ENCODE measurements at places on chromosomes 7 and 10.
A peak's percentile ranks its signal among the peaks of the same experiment; 100 is the strongest.

DNA sequence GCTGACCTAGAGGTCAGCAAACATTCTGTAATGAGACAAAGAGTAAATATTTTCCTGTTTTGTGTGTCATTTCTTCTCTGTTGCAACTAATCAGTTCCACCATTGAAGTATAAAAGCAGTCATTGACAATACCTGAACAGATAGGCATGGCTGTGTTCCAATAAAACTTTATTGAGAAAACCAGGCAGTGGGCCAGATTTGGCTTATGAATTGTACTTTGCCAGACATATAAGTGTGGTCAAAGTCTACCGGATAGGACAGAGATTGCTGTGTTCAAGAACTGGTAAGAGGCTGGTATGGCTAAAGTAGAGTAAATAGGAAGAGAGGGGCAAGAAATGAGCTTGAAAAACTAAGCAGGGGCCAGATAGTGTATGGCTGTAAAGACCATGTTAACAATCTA, 38.3 kb upstream of the TAC1 start:
- no peak for DNase-seq

DNA sequence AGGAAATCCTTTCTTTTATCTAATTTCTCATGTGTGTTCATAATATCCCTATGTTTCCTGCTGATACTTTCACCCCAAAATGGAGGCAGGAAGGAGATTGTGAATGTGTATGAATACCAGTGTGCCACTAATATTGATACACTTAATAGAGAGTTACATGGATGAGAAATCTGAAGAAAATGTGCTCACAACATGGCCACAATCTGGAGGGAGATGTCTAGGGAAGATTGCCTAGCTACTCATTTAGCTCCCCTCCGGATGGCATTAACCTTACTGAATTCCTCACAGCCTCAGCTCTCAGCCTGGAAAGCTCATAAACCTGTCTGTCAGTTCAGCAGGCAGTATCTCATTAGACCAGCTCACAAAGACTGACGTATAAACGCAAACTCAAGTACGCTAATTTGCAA, 23.4 kb upstream of the DMTF1 start:
- DNase-seq: no peak

GRCh38 chr10:81027706-81028105, 490.0 kb downstream of the SH2D4B start:
- no peak for DNase-seq

DNA sequence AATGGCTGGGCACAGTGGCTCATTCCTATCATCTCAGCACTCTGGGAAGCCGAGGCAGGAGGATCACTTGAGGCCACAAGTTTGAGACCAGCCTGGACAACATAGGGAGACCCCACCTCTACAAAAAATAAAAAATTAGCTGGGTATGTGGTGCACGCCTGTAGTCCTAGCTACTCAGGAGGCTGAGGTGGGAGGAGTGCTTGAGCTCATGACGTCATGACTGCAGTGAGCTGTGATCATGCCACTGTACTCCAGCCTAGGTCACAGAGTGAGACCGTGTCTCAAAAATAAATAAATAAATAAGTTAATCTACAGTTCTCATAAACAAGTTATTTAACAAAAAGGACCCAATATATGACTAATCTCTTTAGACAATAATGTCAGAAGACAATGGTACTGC, 76.2 kb downstream of the TPK1 start:
- no peak for DNase-seq

- no peak for DNase-seq
Observed at GRCh38 chr7:119826547-119826946, 446.4 kb upstream of the KCND2 start.

- peak; percentile 95 for DNase-seq
Observed at GRCh38 chr10:34967335-34967880, 122.7 kb downstream of the CUL2 start.

GRCh38 chr7:124032369-124033094, at the start of gene TMEM229A:
TSS of gene TMEM229A (minus strand) at chr7:124033067. CDS start at chr7:124033003, 64 bp downstream.
- DNase-seq: peak; percentile 67

GRCh38 chr7:127892488-127893314, 138.5 kb downstream of the LRRC4 start:
- DNase-seq: peak; percentile 52

DNA sequence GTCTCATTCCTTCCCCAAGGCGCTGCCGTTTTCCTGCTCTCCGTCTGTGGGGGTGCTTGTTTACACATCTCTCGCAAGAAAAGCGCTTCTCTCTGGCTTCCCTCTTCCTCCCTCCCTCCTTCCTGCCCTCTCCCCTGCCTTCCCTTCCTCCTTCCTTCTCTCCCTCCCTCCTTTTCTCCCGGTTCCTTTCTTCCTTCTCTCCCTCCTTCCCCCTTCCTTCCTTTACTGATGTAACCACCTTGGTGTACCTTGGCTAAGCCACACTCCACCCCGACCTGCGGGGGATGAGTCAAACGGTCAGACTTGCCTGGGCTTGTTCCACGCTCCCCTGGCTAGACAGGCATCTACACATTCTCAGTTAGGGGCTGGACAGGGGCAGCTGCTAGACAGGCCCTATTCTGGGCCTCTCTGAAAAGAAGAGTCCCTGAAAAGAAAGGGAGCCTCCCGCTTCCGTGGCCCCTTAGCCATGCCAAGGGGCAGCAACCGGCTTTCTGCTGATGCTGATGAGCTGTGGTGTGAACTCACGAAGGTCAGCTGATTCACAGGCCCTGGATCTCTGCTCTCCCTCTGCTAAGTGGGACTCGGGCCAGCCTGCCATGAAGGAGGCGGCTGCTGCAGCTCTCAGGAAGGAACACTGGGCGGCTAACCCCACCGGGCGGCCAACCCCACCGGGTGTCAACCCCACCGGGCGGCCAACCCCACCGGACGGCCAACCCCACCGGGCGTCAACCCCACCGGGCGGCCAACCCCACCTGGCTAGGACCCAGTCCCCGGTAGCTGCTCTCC, 216.8 kb downstream of the TCERG1L start:
- DNase-seq: peak; percentile 93

GRCh38 chr10:124242365-124242764, 149.0 kb upstream of the CHST15 start:
- no peak for DNase-seq

- no peak for DNase-seq
Observed at GRCh38 chr7:36132012-36132411, 21.0 kb upstream of the EEPD1 start.

DNA sequence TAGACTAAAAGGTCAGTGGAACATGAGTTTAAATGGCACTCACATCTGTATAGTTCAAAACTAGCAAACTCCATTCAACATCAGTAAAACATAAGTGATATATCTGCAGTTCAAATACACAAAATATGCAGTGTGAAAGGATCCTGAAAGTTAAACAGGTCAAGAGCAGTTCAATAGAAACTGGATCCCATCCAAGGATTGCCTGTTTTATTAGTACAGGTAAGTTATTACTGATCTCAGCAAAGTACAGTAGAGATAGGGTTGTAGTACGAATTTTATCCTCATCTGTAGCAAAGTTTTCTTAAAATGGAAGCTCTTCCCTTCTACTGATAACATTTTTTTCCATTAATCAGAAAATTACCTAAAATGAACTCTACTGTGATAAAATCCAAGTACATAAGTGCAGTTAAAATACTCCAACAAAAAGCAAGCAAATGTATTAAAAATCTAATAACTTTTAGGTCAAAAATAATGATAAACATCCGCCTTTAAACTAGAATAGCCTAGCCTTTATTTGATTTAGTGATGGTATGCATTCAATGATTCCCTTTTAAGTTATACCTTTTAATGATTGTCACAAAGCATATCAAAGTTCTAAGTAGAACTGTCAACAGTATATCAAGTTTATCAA, 2.2 kb downstream of the ZNF800 start:
- no peak for DNase-seq

DNA sequence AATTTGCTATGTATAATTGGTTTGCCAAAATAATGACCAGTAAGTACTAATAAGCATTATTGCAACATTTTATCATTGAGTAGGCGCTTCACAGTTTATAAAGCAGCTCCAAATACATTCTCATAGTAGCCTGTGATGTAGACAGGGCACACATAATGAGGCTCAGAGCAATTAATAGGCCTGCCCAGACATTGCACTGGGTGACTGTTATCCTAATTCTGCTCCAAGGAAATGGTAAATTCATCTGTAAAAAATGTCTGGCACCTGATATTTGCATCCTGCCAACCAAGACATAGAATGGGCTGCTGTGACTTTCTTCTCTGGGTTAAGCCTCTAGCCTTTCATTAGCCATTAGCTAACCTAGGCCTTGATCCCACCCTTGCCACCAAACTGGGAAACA, 97.6 kb downstream of the SEM1 start:
- DNase-seq: no peak

- no peak for DNase-seq
Observed at GRCh38 chr7:79787623-79788022, 334.2 kb upstream of the MAGI2 start.

- DNase-seq: no peak
Observed at GRCh38 chr7:130875265-130875741, 141.3 kb upstream of the KLF14 start.

- DNase-seq: peak; percentile 83
Observed at GRCh38 chr7:13988731-13989125, 738 bp downstream of the ETV1 start.

GRCh38 chr10:24969841-24970281, 17.5 kb upstream of the PRTFDC1 start:
- DNase-seq: no peak

- no peak for DNase-seq
Observed at GRCh38 chr7:77269360-77270093, 69.9 kb upstream of the FGL2 start.

DNA sequence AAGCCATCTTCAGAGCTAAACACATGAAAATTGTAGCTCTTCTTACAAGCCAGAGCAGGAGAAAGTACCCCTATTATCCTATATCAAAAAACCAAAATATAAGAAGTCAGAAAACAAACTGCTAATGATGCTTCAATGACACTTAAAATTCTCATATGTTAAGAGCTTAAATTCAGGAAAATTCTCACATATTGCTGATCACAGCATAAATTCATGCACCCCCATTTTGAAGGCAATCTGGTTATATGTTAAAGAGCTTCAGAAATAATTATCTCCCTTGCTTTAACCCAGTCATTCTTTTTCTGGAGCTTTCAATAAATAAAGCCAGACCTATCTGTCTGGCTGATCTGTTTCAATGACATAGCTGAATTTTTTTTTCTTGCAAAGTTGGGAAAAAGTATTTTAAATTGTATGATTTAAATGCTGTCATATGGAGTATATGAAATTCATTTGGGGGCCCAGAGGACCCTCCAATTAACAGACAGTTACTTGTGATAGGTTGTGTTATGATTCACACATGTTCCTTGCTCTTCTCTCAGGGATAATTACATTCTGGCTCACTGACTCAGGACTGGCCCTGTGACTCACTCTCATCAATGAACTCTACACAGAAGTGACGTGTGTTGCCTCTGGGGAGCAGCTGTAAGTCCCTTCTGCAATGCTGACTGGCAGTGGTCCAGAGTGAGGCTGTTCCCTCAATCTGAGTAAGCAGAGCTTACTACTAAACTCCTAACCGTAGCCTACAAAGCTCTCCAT, 85.2 kb downstream of the HGF start:
- DNase-seq: peak; percentile 97

GRCh38 chr7:135490783-135491182, 19.1 kb downstream of the CNOT4 start:
- DNase-seq: no peak

- no peak for DNase-seq
Observed at GRCh38 chr7:12643644-12644043, 43.8 kb upstream of the ARL4A start.

DNA sequence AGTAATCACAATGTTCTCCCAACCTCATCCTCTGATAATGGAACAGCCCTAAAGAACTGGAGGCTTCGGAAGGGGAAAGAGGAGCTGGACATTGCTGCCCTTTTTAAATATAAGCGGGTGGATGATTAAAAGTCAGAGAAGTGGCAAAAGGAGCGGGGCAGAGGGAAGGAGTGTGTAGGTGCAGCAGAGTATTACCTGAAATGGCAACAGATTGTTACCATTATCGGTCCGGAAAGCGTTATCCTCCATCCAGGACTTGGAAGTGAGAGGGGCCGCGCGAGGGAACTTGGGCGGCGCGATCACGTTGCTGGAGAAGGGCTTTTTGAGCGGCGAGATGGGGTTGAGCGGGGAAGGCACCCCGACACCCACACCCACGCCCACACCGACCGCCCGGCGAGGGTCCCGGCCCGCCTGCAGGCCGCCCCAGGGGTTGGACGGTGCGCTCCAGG, 51.7 kb downstream of the CPEB3 start:
- no peak for DNase-seq

- DNase-seq: no peak
Observed at GRCh38 chr7:96199421-96199820, 122.5 kb downstream of the SLC25A13 start.

- peak; percentile 91 for DNase-seq
Observed at GRCh38 chr7:87219545-87220025, at the start of gene TMEM243. TSS of gene TMEM243 (minus strand) at chr7:87219732. CDS start at chr7:87219503, 229 bp downstream.

GRCh38 chr10:119041326-119041725, 11.8 kb downstream of the NANOS1 start:
- DNase-seq: no peak

DNA sequence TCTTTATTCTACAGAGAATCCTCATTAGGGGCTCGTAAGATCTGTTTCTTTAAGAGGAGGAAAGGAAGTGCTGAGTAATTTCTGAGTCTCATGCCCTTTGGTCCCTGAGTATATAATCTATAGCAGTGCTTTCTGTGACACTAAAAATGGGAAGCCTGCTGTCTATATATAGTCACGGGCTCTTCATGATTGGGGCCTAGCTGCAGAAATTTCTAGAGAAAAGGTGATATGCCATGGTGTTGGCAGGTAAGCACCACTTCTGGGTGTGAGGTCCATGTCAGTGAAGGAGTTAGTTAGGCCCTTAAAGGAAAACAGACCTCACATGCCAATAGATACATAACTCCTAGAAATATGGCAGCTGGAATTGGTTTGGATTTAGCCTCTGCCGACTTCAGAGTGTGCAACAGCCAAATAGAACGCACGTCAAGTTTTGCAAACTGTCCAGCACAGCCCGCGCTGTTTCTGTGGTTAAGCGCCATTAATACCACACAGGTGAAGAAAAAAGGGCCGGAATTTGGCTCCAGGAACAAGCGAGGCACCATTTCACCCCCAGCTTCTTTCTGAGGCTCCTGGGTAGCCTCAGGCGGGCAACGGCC, 123.2 kb downstream of the TACC2 start:
- no peak for DNase-seq

GRCh38 chr7:126696256-126697038, 556.3 kb downstream of the GRM8 start:
- DNase-seq: no peak

DNA sequence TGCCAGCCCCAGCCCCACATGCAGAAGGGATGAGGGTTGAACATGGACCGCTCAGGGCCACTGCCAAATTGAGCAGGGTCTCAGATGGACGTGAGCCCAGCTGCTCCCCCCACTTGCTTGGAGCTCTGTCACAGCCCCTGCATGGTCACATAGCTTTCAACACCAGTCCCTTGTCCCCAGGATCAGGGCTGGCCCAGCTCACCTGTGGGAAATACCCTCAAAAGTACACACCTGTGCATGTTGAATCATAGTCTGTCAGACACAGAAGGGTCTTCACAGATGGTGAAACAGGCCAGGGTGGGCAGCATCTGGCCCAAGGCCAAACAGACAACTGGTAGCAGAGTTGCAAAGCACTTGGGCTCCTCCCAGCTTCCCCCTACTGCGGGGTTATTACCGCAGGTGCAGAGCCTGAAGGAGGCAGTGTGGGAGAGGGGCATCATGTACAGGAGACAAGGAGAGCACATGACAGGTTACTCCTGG, 77.6 kb upstream of the UNC5B start:
- DNase-seq: no peak
